NCI-H146 (cell line): ENCODE measurements at places on chromosomes 2 and 18.
A peak's percentile ranks its signal among the peaks of the same experiment; 100 is the strongest.

DNA sequence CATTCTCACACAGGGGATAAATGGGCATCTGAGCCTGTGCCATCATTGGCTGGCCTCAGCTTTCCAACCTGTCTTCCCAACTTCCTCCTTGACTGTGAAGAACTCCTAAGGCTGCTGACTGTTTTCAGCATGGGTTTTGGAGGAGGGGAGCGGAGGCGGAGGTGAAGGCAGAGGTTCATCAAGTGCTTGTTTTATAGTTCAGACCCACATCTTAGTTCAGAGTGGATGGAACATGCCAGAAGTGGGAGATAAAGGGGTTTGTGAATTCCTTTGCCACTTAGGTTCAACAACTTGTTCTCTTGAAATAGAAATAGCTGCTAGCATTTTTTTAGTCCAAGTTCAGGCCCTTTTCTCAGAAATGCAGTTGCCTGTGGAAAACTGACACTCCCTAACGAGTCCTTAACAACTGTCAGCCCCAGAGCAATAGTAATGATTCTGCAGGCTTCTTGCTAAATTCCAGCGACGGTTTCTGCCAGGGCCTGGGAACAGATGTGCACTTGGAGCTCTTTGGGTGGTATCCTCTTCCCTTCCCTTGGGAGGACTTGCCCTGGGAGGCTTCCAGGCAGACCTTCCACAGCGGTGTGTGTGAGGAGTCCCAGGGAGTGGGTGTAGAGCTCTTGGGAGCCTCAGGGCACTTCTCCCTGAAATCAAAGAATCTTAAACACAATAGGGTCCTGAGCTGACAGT is 30.1 kb upstream of the ITGA6 start:
- no peak for DNase-seq

- DNase-seq, result no peak
Observed at GRCh38 chr2:168583710-168584521, 127.8 kb downstream of the CERS6 start.

DNA sequence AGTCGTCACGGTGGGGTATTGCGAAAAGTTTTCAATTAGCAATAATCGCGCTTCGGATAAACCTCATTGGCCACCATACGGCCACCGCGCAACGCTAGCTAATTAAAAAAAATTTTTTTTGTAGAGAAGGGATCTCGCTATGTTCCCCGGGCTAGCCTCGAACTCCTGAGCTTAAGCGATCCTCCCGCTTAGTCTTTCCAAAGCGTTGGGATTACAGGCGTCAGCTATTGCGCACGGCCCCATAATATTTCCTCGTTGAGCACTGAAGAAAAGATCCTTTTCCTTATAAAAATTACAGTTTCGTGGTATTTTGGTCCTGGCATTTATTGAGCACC is 759 bp upstream of the ACTR1B start:
- peak; percentile 48 for DNase-seq

GRCh38 chr2:45889620-45890370 is 238.3 kb downstream of the PRKCE start:
- DNase-seq, result no peak

DNA sequence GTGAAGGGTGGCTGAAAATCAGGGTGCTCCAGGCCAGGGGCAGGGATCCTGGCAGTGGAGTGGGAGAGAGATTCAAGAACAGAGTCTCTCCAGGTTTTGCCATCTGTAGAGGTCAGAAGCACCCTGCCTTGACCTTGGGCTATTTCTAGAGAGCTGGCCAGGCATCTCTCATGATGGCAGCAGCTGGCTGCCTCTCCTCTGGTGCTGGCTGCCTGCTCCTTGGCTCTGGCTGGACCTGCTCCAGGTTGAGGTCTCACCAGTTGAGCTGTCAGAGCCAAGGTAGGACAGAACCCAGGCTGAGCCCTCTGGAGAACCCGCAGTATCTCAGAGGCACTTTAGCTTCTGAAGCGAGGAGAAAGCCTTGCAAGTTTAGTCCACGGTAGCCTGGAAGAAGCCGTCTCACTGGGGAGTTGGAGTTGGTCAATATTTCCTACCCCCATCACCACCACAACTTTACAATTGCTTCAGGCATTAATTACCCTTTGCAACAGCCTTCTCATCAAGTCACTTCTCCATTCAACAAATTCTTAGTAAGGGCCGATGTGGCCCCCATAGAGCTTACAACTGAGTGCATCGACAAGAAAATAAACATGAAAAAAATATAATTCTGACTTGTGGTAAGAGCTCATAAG is 25.6 kb downstream of the GNLY start:
- DNase-seq, result no peak

GRCh38 chr2:239443102-239443620 is 42.3 kb upstream of the HDAC4 start:
- no peak for DNase-seq

DNA sequence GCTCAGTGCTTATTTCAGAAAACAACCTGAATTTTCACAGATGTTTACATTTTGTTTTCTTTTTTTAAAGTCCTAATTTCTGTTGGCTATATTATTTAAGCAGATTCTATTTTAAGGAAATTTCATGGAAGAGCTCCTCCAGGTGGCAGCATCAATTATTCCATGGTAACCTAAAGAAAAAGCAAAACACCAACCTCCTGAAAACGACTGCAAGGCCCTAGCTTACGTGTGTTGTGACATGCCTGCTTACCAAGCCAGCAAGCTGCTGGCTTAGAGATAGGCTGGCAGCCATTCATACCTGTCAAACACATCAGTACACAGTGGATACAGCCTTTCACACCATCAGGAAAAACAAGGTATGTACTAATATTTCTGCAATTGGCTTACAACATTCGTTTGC is 64.9 kb downstream of the LPIN2 start:
- no peak for DNase-seq

DNA sequence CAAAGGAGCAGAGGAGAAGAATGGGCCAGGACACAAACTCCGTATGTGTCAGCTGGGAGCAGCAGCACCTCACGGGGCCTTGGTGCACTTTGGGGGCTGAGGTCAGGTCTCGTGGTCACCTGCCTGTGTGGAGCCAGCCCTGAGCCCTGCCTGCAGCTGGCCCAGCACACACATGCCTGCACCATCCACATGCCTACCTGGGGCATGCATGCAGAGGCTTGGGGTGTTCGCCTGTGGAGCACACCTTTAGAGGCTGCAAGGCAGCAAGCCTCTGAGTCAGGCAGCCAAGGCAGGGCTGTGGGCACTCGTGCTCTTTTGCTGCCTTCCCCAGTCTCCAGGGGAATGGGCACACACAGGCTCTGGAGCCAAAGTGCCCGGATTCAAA is 36.0 kb downstream of the ARHGEF4 start:
- no peak for DNase-seq

- DNase-seq, result no peak
Observed at GRCh38 chr2:39875182-39875913, 96.3 kb upstream of the THUMPD2 start.

GRCh38 chr18:41644466-41644865 is 310.6 kb upstream of the PIK3C3 start:
- DNase-seq, result no peak

- no peak for DNase-seq
Observed at GRCh38 chr18:5066380-5066977, 130.6 kb downstream of the AKAIN1 start.

GRCh38 chr2:44562737-44563136 is 201.0 kb downstream of the CAMKMT start:
- no peak for DNase-seq

- DNase-seq, result no peak
Observed at GRCh38 chr2:126145752-126146151, 510.2 kb upstream of the GYPC start.

- DNase-seq, result no peak
Observed at GRCh38 chr2:238894226-238894949, 46.5 kb downstream of the TWIST2 start.

DNA sequence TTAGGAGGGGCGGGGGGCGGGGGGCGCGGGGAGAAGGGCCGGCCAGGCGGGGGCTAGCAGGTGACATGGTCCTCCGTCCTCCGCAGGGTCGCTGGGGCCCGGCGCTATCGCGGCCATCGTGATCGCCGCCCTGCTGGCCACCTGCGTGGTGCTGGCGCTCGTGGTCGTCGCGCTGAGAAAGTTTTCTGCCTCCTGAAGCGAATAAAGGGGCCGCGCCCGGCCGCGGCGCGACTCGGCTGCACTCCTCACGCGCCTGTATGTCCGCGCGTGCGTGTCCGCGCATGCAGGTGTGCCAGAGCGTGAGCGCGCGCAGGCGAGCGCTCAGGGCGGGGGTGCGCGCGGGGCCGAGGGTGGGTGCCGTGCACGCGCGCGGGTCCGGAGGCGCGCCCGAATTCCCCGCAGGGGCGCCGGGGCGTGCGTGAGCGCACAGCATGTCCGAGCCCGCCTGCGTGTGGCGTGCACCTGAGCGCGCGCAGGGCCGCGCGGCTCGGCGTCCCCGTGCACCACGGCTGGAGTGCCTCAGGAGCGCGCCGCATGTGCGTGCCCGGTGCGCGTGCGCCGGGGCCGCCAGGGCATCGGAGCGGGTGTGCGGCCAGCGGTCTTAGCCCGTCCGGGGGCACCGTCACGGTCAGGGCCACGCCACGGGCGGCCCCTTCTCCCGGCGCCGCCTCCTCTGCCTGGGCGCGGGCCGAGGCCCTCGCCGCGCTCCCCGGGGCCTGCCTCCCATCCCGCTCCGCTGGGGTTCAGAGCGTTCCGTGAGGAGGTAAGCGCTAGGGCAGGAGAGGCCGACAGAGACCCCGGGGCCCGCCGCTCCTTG is 6.3 kb downstream of the SNORC start:
- peak; percentile 45 for DNase-seq

DNA sequence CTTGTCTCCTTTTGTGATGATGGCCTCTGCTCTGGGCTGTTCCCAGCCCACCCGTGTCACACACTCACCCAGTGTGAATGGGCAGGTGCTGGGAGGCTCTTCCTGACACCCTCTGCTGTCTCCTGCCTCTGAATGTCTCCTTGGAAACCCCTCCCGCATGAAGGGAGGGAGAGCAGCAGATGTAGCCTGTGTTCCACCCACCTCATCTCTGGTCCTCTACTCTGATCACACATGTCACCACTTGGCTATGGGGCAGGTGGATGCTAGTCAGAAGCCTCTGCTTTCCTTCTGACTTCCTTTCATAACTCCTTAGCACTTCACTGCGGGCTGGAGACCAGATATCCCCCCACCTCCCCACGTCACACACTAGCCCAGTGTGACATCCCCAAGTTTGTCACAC is 23.9 kb downstream of the EFR3B start:
- DNase-seq, result peak; percentile 51

GRCh38 chr2:226660526-226660925 is 139.1 kb downstream of the IRS1 start:
- DNase-seq, result no peak

GRCh38 chr2:236172255-236173035 is 4.3 kb upstream of the GBX2 start:
- no peak for DNase-seq

- no peak for DNase-seq
Observed at GRCh38 chr2:64766841-64767669, 113.3 kb upstream of the SERTAD2 start.

DNA sequence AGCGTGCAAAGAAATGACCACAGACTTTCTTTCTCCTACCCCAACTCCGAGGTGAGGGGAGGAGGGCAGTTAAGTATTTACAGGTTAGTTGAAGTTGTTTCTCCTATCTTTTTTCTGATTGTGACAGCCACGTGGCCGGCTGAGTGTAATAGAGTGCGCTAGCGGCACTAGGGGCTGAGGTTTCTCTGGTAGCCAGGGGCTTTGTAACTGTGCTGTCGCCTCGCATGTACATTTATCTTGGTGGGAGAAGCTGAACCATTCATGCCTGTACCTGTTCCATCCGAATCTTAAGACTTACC is 214.1 kb upstream of the STON1 start:
- peak; percentile 53 for DNase-seq

- no peak for DNase-seq
Observed at GRCh38 chr2:69067026-69067630, 54.1 kb downstream of the ANTXR1 start.

- DNase-seq, result no peak
Observed at GRCh38 chr2:239271882-239272281, 128.9 kb downstream of the HDAC4 start.

DNA sequence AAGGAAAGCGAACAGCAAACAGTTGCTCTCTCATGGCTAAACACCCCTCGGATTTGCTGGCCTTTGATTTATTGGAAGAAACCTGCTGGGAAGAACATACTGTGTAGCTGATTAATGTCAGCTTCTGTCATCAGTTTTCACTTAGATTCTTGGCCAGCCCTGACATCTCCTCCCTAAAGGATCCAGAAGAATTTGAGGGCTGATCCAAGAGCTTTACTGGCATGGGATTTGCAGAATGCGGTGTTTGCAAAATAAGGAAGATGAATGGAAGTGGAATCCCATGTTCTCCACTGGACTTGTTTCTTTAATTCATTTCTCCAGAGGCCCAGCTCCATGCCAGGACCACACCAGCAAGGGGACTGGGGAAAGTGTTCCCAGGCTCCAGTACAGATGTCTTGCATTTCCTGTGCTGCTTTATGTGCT is 80.5 kb downstream of the RDH14 start:
- DNase-seq, result no peak

- no peak for DNase-seq
Observed at GRCh38 chr2:235727174-235727573, 233.3 kb downstream of the AGAP1 start.

DNA sequence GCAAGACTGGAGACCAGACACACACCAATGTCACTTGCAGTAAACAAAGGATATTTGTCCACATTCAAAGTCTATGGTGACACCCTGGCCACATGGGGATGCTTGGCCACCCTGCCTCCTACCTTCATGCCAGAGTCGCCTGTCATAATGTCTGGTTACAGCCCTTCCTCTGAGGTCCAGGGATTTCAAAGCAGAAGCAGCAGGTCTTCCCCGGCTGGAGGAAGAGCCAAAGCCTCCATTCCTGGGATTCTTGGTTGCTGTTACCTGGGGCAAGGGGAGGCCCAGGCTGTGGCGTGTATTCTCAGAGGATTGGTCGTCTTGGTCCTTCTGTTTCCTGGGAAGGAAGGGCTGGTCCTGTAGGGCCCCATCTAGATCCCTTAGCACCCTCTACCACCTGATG is 2.3 kb upstream of the ALPP start:
- DNase-seq, result no peak

GRCh38 chr2:102473020-102473419 is at the start of gene SLC9A4:
Gene SLC9A4, plus strand, starts transcription at chr2:102473226. Its CDS starts 534 bp downstream, at chr2:102473760.
- DNase-seq, result peak; percentile 22

GRCh38 chr2:176496761-176497160 is 227.5 kb downstream of the MTX2 start:
- no peak for DNase-seq

DNA sequence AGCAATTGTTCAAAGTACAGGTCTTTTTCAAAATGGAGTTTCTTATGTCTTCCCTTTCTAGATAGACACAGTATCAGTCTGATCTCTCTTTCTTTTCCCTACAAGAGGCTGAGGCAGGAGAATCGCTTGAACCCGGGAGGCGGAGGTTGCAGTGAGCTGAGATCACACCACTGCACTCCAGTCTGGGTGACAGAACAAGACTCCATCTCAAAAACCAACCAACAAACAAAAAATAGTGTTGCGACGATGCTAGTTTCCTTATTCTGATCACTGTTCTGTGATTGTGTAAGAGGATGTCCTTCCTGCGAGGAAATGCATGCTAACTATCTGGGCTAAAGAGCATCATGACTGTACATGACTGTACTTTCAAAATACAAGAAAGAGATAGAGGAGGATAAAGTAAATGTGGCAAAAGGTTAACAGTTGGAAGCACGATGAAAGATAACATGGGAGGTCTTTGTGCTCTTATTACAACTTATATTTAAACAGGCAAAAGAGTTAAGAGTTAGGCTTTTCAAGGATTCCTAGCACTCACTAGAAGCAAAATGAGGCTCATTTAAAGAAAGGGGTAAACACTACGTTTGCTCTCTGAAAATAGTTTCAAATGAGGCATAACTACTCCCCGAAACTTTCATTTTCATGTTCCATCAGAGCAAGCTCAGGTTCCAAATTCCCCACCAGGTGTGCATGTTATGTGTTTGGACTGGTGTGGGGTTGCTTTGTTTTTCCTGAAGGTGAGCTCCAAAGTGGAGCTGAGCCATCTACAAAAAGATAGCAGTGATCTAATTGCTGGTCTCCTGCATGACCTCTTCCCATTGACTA is 23.8 kb downstream of the SOWAHC start:
- DNase-seq, result no peak
